ENCODE measurements at places on chromosomes 2 and 18. TPM values are rescaled to one million over a fixed set of nuclear protein-coding genes. Genes with fewer than 3 reads are reported as not detected.

DNA sequence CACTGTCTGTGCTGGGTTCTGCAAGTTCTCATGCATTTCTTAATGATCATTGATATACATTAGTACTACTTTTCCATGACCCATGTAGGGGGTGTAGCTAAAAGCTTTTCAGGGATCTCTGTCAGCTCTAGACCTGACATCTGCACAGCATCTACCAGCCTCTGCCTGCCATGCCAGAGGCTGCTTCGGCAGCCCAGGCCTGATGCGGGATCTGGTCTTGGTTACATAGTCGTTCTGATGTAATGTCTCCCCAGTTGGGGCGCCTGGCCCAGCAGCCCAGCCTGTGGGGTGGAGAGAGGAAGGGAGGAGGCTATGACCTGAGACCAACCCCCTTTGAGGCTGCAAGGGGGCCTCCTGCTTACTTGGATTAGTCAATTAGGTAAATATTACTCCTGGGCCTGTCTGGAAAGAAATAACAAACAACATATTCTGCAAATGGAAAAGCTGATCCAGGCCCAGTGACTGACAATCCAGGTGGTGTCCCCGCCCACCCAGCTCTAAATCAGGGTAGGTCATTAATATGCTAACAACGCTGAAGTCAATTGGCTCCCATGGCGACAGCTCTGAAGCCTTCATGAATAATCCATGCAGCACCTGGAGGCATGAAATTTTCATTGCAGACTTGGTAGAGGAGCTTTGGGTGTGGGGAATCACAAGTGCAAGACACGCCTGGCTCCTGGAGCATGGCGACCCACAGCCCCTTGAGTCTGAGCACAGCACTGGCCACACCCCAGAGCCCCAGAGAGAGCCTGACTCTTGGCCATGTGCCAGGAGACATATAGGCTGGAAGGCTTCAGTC lies 575.3 kb downstream of the CMPK2 start:
- no peak for DNase-seq
- no peak overlapping the region for H3K4me3 ChIP-seq
- no peaks in the 10 kb centered on the region for H3K4me1 ChIP-seq
- no peaks in the 10 kb centered on the region for H3K36me3 ChIP-seq
- H3K27ac ChIP-seq = no peak overlapping the region
- no peaks in the 10 kb centered on the region for H3K27me3 ChIP-seq

DNA sequence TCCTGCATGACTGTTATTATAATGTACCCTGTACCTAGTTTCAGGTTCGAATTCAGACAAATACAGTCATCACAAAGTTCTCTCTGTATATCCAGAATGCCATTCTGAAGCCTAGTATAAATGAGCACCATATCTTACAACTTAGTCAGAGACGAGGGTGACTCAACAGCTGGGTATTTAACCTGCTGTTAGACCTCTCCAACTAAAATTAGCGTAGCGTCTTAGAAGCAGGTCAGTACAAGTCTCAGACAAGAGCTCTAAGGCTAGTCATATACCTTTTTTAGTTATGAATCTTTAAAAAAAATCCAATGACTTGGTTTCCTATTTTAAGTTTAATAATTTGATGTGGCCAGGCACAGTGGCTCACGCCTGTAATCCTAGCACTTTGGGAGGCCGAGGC lies 74.1 kb downstream of the CABYR start:
- no peaks in the 10 kb centered on the region for H3K4me1 ChIP-seq
- H3K27me3 ChIP-seq = peaks cover 5% of the 10 kb centered on the region
- no peak for DNase-seq
- H3K4me3 ChIP-seq = no peak overlapping the region
- H3K27ac ChIP-seq = no peak overlapping the region

DNA sequence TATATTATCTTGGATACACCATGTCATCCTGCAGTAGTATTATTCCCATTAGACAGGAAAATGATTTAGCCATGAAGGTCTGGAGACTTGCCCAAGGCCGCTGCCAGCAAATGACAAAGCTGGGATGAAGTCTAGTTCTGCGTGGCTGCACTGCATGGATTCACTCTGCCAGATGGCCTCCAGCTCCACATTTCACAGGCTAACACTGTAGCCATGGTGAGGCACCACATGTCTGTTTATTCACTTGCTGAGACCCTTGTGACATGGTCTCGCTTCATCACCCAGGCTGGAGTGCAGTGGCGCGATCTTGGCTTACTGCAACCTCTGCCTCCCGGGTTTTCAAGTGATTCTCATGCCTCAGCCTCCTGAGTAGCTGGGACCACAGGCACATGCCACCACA lies 31.5 kb upstream of the SCG2 start:
- no peaks in the 10 kb centered on the region for H3K4me1 ChIP-seq
- peaks cover under 1% of the 10 kb centered on the region for H3K27me3 ChIP-seq

DNA sequence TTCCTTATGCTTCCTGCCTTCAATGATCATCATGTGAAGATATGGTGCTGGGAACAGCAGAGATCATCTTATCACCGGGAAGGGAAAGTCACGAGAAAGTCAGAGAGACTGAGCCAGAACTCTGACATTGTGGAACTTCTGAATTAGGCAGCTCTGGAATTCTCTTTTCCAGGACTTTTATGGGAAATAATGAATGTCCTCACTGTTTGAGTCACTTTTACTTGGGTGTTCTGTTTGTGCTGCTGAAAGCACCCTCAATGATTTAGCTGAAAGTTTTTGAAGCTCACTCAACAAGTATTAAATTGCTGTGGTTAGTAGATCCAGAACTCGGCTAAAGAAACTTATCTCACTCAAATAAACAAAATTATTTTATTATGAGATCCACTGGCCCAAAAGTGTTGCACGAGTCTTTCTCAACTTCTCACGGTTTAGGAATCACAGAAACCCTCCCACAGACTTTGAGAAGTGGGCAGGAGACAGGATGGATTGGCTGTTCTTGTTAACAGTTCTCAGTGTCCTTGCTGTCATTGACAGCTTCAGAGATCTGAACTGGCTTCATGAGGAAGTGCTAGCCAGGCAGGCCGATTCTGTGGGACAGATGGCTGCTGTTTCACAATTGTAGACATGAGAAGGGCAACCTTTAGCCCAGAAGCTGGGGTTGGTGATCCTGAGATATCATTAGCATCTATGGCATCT lies 26.4 kb upstream of the ATRAID start:
- no peak overlapping the region for H3K4me3 ChIP-seq
- DNase-seq = no peak
- no peak overlapping the region for H3K27ac ChIP-seq
- peaks cover 22% of the 10 kb centered on the region for H3K27me3 ChIP-seq
- H3K36me3 ChIP-seq = no peaks in the 10 kb centered on the region

ZSCAN30 gene
- 21.2 TPM for total RNA-seq

Measured in activated B cell treated with CpG ODN at 0.5 μM for 24 hours (primary cell).